ENCODE measurements at places on chromosomes 7 and 10. TPM values are rescaled to one million over a fixed set of nuclear protein-coding genes. Genes with fewer than 3 reads are reported as not detected.

Gene MMP21
- not detected for polyA plus RNA-seq

Gene GNAT3
- polyA plus RNA-seq: not detected

- DNase-seq: no peak
Observed at GRCh38 chr7:137283153-137283552, 60.4 kb downstream of the PTN start.

GRCh38 chr7:143390773-143391317, 9.7 kb downstream of the ZYX start:
- no peak for DNase-seq

Gene TMEM176B
- polyA plus RNA-seq: 0.15 TPM

DNA sequence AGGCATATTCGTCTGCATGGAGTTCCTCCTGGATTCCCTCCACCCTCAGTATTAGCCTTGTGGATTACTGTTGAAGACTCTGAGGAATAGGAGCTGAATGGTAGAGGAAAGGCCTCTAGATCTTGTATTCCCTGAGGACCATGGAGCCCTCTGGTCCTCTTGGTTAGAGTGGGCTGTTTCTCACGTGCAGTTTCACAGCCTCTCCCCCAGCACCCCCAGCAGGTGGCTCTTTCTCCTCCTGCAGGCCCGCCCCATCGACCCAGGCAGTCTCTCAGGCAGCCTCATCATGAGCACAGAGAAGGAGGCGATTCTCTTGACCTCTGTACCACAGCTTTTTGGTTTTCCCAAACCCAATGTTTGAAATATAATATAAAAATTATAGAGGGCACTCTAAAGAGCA, 102.0 kb downstream of the WNT2 start:
- no peak for DNase-seq

Gene ATG9B
- polyA plus RNA-seq: 0.52 TPM

Gene ADAP1
- 5.4 TPM for polyA plus RNA-seq

GRCh38 chr10:106705681-106706100, 458.8 kb downstream of the SORCS1 start:
- DNase-seq: peak; percentile 61

- no peak for DNase-seq
Observed at GRCh38 chr7:69208848-69209247, 389.4 kb upstream of the AUTS2 start.

Gene TAS2R41
- polyA plus RNA-seq: not detected

Gene CRYGN
- not detected for polyA plus RNA-seq

Gene C7orf57
- 0.41 TPM for polyA plus RNA-seq

- DNase-seq: no peak
Observed at GRCh38 chr7:104352736-104353135, 24.3 kb downstream of the LHFPL3 start.

DNA sequence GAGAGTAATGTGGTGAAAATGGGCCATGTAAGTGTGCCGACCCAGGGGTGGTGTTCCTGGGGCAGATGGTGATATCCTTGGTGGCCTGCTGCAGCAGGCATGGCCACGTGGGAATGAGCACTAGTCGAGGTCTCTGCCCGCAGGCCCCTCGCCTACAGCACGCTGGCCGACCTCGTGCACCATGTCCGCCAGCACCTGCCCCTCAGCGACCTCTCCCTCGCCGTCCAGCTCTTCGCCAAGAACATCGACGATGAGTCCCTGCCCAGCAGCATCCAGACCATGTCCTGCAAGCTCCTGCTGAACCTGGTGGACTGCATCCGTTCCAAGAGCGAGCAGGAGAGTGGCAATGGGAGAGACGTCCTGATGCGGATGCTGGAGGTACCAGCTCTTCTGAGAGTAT, 30.3 kb downstream of the TRRAP start:
- no peak for DNase-seq

- no peak for DNase-seq
Observed at GRCh38 chr10:133158437-133158755, 1.6 kb upstream of the KNDC1 start.

DNA sequence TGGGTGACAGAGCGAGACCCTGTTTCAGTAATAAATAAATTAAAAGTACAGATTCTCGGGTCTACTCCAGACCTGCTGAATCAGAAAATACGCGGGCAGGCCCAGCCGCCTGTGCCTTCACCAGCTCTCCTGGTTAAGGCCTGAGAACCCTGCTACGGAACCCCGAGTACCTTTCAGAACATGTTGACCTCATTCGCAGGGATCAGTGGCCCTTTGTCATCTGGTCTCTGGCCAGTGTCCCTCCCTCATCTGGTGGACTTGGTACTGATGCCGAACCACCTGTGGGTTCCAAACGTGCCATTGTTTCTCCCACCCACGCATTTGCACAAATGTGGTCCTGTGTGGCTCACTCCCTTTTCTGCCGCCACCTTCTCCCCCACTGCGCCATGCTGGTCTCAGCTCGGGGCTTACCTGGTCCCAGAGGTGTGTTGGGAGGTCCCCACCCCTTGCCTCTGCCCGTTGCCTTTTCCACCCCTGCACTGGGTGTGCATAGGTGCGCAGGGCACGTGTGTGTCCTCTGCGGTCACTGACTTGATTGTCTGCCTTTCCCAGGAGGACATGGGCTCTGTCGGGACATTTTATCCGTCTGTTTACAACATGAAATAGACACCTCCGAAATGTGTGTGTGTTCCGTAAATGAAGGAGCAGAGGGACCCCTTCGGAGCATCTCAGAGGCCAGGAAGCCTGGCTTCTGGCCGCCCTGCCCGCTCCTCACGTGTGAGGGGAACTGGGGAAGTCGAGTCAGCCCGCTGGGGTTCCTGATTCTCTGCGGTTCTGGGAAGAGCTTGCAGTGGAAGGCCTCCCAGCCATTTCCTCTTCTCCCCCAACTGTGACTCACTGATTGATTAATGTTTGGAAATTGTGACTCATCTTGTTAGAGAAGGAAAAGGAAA, 135.2 kb downstream of the CUX1 start:
- no peak for DNase-seq

Gene PHKG1
- polyA plus RNA-seq: 0.91 TPM

DNA sequence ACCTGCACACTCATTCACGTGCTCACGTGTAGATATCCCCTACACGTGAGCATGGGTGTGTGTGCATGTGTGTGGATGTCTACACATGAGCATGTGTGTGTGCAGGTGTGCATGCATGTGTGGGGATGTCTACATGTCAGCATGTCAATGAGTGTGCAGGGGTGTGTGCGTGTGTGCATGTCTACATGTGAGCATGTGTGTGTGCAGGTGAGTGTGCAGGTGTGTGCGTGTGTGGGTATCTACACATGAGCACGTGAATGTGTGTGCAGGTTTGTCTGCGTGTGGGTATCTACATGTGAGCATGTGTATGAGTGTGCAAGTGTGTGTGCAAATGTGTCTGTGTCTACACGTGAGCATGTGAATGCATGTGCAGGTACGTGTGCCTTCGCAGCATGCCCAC, 274.8 kb downstream of the PTPRN2 start:
- DNase-seq: no peak

DNA sequence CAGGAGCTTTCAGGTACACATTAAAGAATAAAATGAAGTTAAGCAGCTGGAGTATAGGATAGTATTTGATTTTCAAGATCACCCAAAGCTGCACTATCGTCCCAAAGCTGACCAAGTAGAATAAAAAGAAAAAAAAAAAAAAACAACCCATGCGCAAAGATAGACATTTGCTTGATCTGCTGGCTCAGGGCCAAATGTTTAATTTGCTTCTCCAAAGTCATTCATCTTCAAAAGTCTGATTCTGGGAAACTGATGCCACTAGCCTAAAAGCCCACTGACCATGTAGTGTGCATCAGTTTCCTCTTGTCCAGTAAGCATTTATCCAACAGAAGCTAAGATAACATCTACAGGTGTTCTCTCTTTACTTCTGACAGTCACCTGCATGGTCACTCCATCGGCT, 14.5 kb downstream of the MEST start:
- no peak for DNase-seq

DNA sequence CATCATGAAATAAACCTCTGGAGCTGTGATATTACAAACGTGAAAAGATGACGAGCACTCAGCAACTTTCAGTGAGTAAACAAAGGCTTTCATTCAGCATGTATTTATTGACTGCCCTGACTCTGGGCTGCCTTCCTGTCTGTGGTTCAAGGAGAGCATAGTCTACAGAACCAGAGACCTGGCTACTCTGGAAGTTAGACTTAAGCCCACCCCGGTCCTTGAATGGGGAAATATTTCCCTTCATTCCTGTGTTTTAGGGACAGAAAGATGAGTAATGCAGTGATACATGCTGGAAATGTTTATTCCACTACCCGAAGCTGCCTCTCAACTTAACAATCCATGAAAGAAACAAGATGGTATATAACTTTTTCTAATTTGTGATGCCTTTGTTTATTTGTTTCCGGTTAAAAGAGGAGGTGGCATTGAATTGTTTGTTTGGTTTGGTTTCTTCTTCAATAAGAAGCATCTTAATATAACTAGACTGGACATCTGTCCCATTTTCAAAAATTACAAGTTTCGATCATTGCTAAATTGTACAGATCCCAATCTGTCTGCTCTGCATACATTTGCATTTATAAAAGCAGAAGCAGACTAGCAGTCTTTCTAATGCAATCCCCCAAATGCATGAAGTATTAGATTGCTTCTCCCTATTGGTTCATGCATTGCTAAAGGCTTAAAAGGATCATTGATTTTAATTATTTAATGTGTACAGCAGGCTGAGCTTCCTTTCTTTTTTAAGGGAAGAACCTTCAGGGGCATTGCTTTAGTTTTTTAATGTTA, 57.7 kb downstream of the TRUB1 start:
- no peak for DNase-seq

GRCh38 chr7:49783446-49783845, 10.0 kb downstream of the VWC2 start:
- DNase-seq: no peak

Gene SPDYE9
- not detected for polyA plus RNA-seq

- DNase-seq: no peak
Observed at GRCh38 chr7:92739091-92739490, 97.3 kb downstream of the CDK6 start.

GRCh38 chr7:12322284-12322902, 81.3 kb downstream of the VWDE start:
- DNase-seq: peak; percentile 10

DNA sequence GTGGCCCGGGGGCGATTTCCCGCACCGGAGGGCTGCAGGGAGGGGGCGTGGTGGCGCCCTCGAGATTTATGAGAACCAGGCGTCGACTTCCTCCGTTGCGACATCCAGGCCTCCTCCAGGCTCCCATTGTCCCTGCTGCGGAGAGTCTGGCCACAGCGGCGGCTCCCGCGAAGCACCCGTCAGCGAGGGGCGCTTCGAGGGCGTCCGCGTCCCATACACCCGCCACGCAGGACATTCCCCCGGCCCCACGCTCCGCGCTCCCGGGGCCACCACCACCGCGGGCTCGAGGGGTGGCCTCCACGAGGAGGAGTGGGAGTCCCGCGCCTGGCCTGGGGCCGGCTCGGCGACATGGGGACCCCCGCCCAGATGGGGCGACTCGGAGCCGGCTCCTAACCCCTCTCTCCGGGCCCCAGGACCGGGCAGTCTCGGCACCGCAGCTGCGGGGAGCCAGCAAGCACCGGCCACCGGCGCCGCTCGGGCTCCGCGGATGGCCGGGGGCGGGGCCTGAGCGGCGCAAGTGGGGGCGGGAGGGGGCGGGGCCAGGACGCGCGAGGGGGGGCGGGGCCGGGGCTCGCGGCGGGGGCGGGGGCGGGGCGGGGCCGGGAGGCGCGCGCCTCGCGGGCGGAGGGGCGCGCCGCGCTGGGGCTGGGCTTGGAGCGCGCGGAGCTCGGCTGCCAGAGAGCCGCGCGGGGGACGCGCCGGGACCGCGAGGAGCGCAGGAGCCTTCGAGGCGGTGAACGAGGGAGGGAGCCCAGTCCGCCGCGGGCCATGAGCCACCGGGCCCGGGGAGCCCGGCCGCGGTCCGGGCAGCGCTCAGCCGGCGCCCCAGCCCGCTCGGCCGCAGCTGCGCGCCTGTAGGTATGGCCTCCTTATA, at the start of gene SH2B2:
SH2B2 (plus strand) TSS at position 632 of the 874 bp plus-strand sequence. CDS start 13,683 bp downstream, outside the sequence.
- peak; percentile 99 for DNase-seq
